Aorta (tissue), 5 donors: ENCODE measurements at places on chromosomes 4 and X. TPM values are rescaled to one million over a fixed set of nuclear protein-coding genes. Genes with fewer than 3 reads are reported as not detected.

PCDH10 gene
- total RNA-seq = 15.1 TPM

DNA sequence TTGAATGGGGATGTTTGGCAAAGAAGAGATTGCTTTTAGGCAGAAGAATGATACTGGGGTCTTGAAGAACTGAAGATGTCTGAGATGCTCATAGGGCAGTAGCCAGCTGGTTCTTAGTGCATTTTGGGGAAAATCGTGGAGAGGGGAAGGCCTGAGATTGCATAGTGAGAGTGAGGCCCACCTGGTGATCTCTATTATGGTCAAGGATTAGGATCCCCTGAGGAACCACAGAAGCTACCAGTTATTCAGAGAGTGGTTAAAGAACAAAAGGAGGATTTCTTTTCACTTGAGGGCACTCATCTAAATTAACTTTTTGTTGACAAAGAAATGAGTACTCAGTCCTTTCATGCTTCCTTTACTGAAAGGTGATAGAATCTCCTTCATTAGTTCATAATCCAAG is 271.3 kb upstream of the HAND2 start:
- DNase-seq = no peak

DUX4 gene
- total RNA-seq = not detected

DNA sequence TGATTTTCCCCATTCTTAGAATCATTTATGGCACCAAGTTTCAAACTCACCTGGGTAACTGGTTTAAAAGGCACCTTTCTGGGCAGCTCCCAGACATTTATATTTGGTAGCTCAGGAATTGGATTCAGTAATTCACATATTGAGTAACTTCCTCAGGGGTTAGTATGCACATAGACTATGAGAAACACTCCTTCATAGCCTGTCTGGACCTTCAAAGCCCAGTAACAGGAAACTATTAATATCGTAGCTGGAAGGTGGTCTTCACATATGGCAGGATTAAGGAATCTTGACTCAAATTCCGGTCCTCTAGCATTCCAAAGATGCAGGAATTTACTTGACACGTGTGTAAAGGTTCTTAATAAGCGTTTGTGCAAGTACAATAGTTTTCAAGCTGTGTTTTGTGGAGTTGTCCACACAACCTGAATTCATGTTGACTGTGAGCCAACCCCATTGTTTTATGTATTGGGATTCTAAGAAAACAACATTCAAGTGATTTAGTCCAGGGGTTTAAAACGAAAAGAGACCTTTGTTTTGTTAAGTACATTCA is 78.4 kb downstream of the PLS3 start:
- no peak for DNase-seq

GRCh38 chr4:108834835-108835384 is 72.1 kb upstream of the ETNPPL start:
- no peak for DNase-seq

FAM120C gene
- 14.1 TPM for total RNA-seq

- no peak for DNase-seq
Observed at GRCh38 chrX:55008571-55009358, 8.6 kb downstream of the APEX2 start.
